Activated CD8-positive, alpha-beta memory T cell treated with anti-CD3 and anti-CD28 coated beads for 4 hours (primary cell): ENCODE measurements at places on chromosomes 1 and 21.

DNA sequence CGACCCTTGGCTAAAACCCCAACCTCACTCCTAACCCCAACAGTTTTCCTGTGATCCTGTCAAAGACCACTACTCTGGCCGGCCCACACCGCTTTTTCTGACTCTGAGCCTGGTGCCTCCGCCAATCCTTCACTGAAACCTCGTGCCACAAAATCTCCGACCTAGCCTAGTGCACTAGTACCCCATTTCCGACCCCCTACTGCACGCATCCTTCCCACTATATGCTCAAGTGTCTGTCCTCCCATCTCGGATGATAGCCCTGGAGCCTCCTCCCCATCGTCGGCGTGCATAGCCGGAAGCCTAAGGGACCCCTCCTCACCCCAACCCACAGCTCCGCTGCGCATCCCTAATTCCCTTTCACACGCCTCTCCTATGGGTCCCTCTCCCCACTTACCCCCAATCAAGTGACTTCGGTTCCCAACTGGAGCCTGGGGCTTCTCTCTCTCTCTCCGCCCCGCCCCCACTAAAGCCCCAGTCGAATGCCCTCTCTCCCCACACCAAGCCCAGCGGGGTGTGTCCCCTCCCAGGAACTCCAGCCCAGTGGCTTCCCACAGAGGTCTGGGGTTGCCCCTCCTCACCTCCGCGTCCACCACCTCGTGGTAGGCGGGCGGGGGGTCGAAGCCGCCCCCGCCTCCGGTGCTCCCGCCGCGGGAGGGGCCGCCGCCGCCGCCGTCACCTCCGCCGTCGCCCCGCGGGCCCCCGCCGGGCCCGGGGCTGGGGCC, 791 bp downstream of the USP24 start:
- no peak for DNase-seq

- DNase-seq, result no peak
Observed at GRCh38 chr1:168163670-168164069, 15.1 kb upstream of the TIPRL start.

DNA sequence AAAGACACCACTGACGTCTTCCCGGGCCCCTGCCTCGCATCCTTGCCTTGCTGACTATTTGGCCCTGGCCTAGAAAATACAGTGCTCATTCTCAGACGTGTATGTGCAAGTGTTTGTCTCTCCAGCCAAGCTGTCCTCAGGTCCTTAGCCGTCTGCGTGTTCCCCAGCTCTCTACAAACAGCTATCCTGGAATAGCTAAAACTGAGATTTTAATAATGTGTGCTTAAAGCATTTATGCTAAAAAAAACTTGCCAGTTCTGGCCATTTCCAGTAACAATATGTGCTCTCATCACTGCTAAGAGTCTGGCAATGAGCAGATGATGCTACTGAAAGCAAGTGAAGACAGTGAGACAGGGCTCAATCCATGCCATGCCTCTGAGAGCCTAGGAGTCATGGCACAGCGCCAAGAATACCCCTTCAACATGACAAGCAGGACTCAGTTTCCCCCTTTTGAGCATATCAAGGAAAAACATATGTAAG, 55.7 kb downstream of the IRF2BP2 start:
- DNase-seq, result no peak

GRCh38 chr1:201516511-201517127, 9.7 kb upstream of the CSRP1 start:
- DNase-seq, result no peak

DNA sequence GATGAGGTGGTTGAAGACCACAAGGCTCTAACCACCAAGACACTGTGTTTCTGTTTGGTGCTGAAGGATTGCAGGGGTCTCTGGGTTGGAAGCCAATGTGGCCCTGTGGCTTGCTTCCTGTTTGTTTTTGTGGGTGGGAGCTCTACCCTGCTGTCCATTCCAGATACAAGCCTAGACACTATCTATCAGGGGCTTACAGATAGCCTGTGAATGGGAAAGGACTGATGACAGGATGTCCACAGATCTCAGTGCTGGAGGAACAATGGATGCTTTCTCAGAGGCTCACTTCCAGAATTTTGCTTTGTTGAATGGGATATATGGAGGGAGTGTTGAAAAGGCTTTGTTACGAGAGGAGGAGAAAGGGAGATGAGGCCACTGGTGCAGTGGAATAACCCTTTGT, 69.7 kb downstream of the NOS1AP start:
- DNase-seq, result no peak

DNA sequence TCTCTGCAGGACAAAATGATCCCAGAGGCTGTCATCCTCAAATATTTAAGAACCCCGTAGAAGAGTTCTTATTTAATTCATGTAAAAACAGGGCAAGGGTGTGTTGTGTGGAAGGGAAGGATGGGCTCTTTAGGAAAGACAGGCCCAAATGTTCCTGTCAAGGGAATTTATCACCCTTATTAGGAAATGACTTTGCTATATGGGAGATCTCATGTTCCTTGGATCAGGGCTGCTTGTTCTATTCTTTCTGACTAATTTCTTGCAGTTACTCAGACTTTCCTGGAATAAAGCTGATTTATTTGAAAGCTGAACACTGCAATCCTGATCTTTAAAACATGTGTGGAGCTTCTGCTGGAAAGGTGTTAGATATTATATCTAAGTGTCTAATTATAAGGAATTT, 72.8 kb downstream of the SELENOF start:
- DNase-seq, result no peak

DNA sequence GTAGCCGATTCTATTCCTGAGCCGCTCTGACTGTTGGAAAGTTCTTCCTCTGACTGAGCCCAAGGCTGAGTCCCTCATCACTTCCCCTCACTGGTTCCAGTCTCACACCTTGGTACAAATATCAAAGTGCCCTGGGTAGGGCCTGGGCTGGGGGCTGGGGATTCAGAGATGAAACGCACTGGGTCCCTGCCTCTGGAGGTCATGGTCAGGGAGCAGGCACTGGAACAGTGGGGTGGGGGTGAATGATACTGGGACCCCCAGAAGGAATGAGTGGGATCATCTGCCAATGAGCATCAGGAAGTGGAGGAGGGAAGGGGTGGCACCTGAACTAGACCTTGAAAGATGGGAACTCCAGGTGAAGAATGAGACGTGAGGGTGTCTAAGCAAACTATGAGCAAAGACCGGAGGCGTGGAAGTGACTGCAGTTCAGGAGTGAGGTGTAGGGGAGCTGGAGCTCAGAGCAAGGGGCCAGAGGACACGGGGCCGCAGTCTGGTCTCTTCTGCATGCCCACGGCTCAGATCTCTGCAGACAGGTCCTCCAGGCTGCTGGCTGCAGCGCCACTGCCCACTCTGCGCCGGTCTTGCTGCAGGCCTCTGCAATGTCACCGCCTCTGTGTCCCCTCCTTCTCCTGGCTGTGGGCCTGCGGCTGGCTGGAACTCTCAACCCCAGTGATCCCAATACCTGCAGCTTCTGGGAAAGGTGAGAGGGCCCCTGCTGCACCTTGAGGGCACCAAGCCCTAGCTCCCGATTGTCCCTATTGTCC, 10.0 kb downstream of the PEAR1 start:
- DNase-seq, result no peak

GRCh38 chr1:155698382-155699038, 9.6 kb downstream of the DAP3 start:
- DNase-seq, result no peak

DNA sequence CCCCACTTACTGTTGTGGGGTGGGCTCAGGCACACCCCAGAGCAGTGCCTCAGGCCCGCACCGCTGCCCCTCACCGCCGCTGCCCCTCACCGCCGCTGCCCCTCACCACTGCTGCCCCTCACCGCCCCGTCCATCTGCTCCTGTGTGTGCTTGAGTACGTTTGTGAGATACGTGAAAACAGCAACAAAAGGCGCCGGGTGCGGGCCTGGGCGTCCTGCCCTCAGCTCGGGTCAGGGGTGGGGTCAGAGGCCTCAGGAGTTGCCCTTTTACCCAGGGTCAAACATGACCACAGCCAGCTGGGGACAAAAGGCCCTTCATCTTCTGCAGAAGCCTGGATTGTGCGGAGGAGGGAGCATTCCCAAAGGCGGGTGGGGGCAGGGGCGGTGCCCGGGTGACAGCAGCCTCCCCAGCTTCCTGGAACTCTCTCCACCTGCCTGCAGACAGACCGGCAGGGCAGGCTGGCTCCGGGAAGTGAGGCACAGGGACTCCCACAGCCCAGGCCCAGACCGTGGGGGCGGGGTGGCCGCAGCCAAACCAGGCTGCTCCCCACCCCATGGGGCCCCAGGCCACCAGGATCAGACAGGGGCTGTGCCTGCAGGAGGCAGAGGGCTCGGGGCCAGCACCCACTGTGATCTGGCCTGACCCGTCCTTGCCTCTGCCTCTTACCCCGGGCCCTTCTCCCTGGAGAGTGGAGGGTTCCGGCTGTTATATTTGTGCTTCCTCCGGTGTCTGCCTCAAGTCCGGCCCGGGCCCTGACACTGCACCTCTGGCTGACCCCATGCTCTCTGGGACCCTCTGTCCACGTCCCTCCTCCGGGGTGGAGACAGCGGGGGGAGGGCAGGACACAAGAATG, 2.3 kb upstream of the VWA1 start:
- no peak for DNase-seq
